ENCODE measurements at places on chromosomes 13 and 19.

- H3K27me3 ChIP-seq, result no peaks in the 10 kb centered on the region
- DNase-seq, result no peak
- no peaks in the 10 kb centered on the region for H3K36me3 ChIP-seq
- no peaks in the 10 kb centered on the region for H3K4me1 ChIP-seq
- H3K27ac ChIP-seq, result no peak overlapping the region
Observed at GRCh38 chr13:41680900-41681299, 223.6 kb downstream of the RGCC start.

DNA sequence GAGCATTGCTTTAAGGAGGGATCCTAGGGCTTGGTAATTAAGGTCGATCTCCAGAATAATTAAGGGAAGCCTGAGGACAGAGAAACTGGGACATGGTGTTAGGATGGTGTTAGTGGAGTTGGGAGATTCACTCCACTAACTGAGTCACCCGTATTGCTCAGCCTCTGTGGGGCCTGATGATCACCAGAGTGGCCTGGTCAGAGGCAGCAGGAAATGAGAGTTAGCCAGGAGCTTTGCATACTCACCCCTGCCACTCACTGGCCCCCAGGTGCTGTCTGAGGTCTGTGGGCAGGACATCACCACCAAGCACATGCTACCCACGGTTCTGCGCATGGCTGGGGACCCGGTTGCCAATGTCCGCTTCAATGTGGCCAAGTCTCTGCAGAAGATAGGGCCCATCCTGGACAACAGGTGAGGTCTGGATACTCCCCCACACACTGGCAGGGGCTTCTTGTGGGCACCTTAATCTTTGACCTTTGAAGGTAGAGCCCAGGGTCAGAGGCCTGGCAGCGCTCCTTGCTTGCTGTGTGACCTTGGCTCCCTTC lies 32.1 kb downstream of the PPP2R1A start:
- H3K4me3 ChIP-seq, result no peak overlapping the region
- no peak overlapping the region for H3K27ac ChIP-seq
- H3K27me3 ChIP-seq, result no peaks in the 10 kb centered on the region
- DNase-seq, result no peak
- no peaks in the 10 kb centered on the region for H3K4me1 ChIP-seq
- peaks cover 76% of the 10 kb centered on the region for H3K36me3 ChIP-seq

GRCh38 chr19:48480183-48480557 lies 11.0 kb downstream of the CYTH2 start:
- peaks cover 41% of the 10 kb centered on the region for H3K36me3 ChIP-seq
- H3K27me3 ChIP-seq, result no peaks in the 10 kb centered on the region
- DNase-seq, result no peak
- no peak overlapping the region for H3K27ac ChIP-seq
- no peak overlapping the region for H3K4me3 ChIP-seq
- peaks cover 12% of the 10 kb centered on the region for H3K4me1 ChIP-seq

DNA sequence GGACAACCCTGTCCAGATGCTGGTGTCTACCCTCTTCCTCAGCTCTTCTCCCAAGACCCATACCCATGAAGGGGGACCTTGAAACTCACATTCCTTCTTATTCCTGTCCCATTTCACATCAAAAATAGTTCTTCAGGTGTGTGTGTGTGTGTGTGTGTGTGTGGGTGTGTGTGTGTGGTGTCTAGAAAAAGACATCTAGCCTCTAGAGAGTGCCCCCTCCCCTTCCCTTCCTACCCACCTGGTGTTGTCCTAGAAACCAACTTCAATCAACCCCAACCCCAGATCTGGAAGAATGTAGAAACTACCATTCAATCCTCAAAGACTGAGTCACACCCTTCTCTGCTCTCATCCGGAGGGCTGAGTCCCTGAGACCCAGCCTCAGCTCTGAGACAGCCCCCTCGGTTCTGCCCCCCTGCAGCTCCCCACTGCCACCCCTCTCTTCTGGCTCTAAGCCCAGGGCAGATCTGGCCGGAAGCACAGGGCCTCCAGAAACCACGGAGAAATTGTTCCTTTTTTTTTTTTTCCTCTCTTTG lies 3.5 kb downstream of the KCNN4 start:
- no peak overlapping the region for H3K4me3 ChIP-seq
- H3K27me3 ChIP-seq, result no peaks in the 10 kb centered on the region
- no peak overlapping the region for H3K27ac ChIP-seq
- H3K36me3 ChIP-seq, result peaks cover 16% of the 10 kb centered on the region

- peak; percentile 43 for DNase-seq
- no peaks in the 10 kb centered on the region for H3K4me1 ChIP-seq
- no peaks in the 10 kb centered on the region for H3K36me3 ChIP-seq
- no peak overlapping the region for H3K4me3 ChIP-seq
- peaks cover 10% of the 10 kb centered on the region for H3K27me3 ChIP-seq
Observed at GRCh38 chr13:28474491-28475134, 20.3 kb downstream of the FLT1 start.

- no peaks in the 10 kb centered on the region for H3K27me3 ChIP-seq
- DNase-seq, result peak; percentile 93
- peak overlapping the region; percentile 33 for H3K27ac ChIP-seq
- peaks cover 29% of the 10 kb centered on the region for H3K4me1 ChIP-seq
- peak overlapping the region; percentile 99 for H3K4me3 ChIP-seq
Observed at GRCh38 chr19:12794196-12794941, 3.1 kb downstream of the JUNB start.

DNA sequence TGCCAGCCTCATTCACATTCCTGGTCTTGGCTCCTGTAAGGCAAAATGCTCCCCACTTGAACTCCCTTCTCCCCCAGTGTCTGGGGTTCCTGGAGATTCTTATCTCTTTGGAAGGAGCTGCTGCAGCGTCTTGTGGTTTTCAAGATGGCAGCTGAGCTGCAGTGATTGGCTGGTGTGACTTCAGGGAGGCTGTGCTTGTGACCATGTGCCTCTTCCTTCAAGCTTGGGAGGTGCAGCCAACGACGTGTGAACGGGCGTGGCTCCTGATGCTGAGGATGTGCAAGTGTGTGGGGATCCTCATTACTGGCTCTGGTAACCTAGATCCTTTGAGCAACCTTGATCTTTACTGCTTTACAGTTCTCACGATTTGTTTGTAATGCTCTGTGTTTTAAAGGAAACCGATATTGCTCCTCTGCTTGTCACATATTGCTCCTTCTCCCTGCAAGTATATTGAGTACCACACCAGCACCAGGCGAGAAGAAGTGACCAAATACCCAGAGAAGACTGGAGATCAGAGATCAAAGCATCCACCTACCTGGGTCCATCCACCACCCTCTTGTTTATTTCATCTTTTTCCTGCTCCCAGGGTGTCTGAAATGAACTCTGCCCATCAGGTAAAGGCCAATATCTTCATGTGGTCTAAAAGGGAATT lies 208.5 kb downstream of the FGF9 start:
- H3K4me1 ChIP-seq, result no peaks in the 10 kb centered on the region
- no peaks in the 10 kb centered on the region for H3K36me3 ChIP-seq
- no peak overlapping the region for H3K27ac ChIP-seq
- H3K4me3 ChIP-seq, result no peak overlapping the region

DNA sequence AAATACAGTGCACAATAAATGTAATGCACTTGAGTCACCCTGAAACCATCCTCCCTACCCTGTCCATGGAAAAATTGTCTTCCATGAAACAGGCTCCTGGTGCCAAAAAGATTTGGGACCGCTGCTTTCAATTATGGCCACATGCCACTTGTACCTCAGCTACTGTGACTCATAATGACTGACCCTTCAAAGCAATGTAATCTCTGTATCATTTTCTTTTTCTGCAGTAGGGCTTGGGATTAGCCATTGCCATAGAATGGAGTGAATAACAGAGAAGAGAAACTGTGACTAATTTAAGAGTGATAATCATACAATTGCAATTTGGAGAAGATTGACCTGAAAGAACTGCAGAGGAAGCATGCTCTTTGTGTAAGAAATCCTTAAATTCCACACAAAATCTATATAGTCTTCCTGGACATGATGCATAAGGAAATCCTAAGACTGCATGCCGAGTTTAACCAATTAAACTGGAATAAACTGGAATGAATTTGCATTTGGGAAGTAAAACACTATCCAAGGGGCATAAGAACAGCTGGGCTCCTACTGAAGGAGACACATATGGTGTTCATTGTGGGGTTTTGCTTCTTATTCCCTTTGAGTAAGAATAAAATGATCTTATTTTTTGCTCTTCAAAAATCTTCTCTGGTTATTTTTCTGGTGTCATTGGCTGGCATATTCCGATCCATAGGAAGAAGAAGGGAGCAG lies 59.5 kb upstream of the SLC7A1 start:
- no peak for DNase-seq
- no peaks in the 10 kb centered on the region for H3K4me1 ChIP-seq
- H3K4me3 ChIP-seq, result peak overlapping the region; percentile 4
- no peaks in the 10 kb centered on the region for H3K27me3 ChIP-seq
- H3K36me3 ChIP-seq, result no peaks in the 10 kb centered on the region
- H3K27ac ChIP-seq, result no peak overlapping the region

- no peaks in the 10 kb centered on the region for H3K36me3 ChIP-seq
- H3K4me3 ChIP-seq, result no peak overlapping the region
- peaks cover 1% of the 10 kb centered on the region for H3K4me1 ChIP-seq
- H3K27me3 ChIP-seq, result no peaks in the 10 kb centered on the region
- DNase-seq, result no peak
Observed at GRCh38 chr13:44267980-44268379, 105.6 kb upstream of the SERP2 start.

- no peak overlapping the region for H3K4me3 ChIP-seq
- H3K4me1 ChIP-seq, result no peaks in the 10 kb centered on the region
- no peak overlapping the region for H3K27ac ChIP-seq
- peaks cover 26% of the 10 kb centered on the region for H3K27me3 ChIP-seq
Observed at GRCh38 chr19:31506102-31506501, 156.9 kb upstream of the TSHZ3 start.

GRCh38 chr13:59689057-59689456 lies 474.7 kb downstream of the DIAPH3 start:
- H3K4me3 ChIP-seq, result no peak overlapping the region
- no peaks in the 10 kb centered on the region for H3K4me1 ChIP-seq
- H3K27me3 ChIP-seq, result no peaks in the 10 kb centered on the region
- no peak for DNase-seq

- H3K4me3 ChIP-seq, result no peak overlapping the region
- peak; percentile 60 for DNase-seq
- no peak overlapping the region for H3K27ac ChIP-seq
Observed at GRCh38 chr13:80054806-80055205, 286.1 kb downstream of the SPRY2 start.

- no peaks in the 10 kb centered on the region for H3K4me1 ChIP-seq
- H3K36me3 ChIP-seq, result no peaks in the 10 kb centered on the region
- peaks cover 3% of the 10 kb centered on the region for H3K27me3 ChIP-seq
- H3K4me3 ChIP-seq, result no peak overlapping the region
- H3K27ac ChIP-seq, result no peak overlapping the region
Observed at GRCh38 chr13:21980049-21980448, 309.2 kb downstream of the FGF9 start.

DNA sequence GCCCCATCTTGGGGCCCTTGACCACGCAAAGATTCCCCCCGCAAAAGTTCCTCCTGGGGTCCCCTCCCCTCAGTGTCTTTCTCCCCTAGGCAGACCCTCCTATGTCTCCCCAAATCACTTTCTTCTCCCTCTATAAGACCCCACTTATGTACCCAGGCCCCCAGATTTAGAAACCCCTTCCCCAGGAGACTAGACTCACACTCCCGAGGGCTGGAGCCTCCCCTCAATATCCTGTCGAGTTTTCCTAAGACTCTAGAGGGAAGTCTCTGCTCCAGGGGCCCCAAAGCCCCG lies 1.4 kb downstream of the SLC1A5 start:
- H3K4me1 ChIP-seq, result peaks cover 34% of the 10 kb centered on the region
- H3K27ac ChIP-seq, result peak overlapping the region; percentile 66
- peaks cover 19% of the 10 kb centered on the region for H3K36me3 ChIP-seq
- no peak for DNase-seq

DNA sequence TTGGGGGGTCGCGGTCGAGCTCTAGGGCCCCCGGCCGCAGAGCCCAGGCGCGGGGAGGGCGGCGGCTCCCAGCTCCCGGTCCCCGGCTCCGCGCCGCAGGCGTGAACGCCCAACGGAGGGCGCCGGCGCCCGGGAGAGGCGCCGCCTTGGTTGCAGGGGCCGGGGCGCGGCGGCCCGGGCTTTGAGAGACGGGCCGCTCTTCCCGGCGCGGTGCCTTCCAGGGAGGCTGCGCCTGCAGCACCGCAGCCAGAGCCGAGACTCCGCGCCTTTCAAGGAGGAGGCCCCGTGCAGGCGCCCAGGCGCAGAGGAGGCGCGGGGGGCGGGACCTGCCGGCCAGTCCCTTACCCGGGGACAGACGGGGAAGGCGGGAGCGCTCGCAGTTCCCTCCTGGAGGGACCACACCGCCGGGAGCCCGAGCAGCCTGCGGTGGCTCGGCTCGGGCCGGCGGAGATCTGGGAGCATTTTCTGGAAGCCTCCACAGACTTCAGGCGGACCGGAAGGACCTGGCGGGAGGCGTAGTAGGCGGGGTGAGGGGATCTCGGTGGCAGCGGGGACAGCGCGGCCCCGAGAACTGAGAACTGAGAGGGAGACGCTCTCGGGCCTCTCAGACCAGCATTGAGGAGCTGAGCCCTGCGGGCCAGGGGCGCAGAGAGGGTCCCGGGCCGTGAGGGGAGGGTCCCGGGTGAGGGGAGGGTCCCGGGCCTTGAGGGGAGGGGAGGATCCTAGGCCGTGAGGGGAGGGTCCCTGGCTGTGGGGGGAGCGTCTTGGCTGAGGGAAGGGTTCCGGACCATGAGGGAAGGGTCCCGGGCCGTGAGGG lies 25.5 kb upstream of the MCF2L start:
- peaks cover 32% of the 10 kb centered on the region for H3K27me3 ChIP-seq
- DNase-seq, result peak; percentile 31
- H3K36me3 ChIP-seq, result no peaks in the 10 kb centered on the region
- H3K27ac ChIP-seq, result no peak overlapping the region
- H3K4me1 ChIP-seq, result peaks cover 14% of the 10 kb centered on the region
- H3K4me3 ChIP-seq, result peak overlapping the region; percentile 56

- H3K4me1 ChIP-seq, result peaks cover 27% of the 10 kb centered on the region
- no peak for DNase-seq
- H3K36me3 ChIP-seq, result no peaks in the 10 kb centered on the region
- no peak overlapping the region for H3K4me3 ChIP-seq
- no peaks in the 10 kb centered on the region for H3K27me3 ChIP-seq
- H3K27ac ChIP-seq, result no peak overlapping the region
Observed at GRCh38 chr19:13868663-13869062, 8.3 kb upstream of the NANOS3 start.

DNA sequence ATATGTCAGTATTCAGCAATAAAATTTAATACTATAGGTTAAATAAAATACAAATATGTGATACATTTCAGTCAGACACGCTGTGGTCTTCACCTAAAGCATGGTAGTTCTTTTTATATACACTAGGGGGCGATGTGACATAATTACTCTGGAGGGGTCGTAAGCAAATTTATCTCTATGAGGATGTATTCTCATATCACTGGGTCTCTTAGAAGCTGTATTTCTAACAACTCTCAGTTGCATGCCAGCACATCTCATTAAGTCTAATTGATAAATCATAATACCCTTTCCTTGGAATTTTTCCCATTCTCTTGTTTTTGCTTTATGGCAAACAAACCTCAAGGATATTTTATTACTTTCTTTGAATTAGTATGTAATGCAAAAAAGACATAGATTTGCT lies 3.9 kb upstream of the PCDH17 start:
- H3K36me3 ChIP-seq, result no peaks in the 10 kb centered on the region
- peaks cover 20% of the 10 kb centered on the region for H3K27me3 ChIP-seq
- H3K27ac ChIP-seq, result no peak overlapping the region
- peak; percentile 49 for DNase-seq
- H3K4me1 ChIP-seq, result peaks cover 12% of the 10 kb centered on the region

GRCh38 chr19:39745643-39746042 lies 7.8 kb upstream of the CLC start:
- no peak overlapping the region for H3K4me3 ChIP-seq
- H3K4me1 ChIP-seq, result no peaks in the 10 kb centered on the region
- H3K27ac ChIP-seq, result no peak overlapping the region
- peaks cover 6% of the 10 kb centered on the region for H3K27me3 ChIP-seq
- H3K36me3 ChIP-seq, result no peaks in the 10 kb centered on the region
- DNase-seq, result no peak

- peak; percentile 91 for DNase-seq
- peaks cover 22% of the 10 kb centered on the region for H3K4me1 ChIP-seq
- H3K27ac ChIP-seq, result no peak overlapping the region
- no peak overlapping the region for H3K4me3 ChIP-seq
Observed at GRCh38 chr13:110109910-110110309, 197.0 kb downstream of the COL4A1 start.

Data from mesenchymal stem cell (in vitro differentiated cells and primary cell).